ENCODE measurements at places on chromosomes 13 and 19.
A peak's percentile ranks its signal among the peaks of the same experiment; 100 is the strongest.

- H3K36me3 ChIP-seq = no peaks in the 10 kb centered on the region
- no peak for DNase-seq
- H3K27me3 ChIP-seq = no peaks in the 10 kb centered on the region
- peak overlapping the region; percentile 85 for H3K27ac ChIP-seq
- peaks cover 60% of the 10 kb centered on the region for H3K4me1 ChIP-seq
- H3K4me3 ChIP-seq = 0 out of 2 replicates have a peak overlapping the region, but pooled peaks have one; percentile 2
These were observed 12.3 kb downstream of the ATP7B start for GRCh38 chr13:51998723-51999509.

DNA sequence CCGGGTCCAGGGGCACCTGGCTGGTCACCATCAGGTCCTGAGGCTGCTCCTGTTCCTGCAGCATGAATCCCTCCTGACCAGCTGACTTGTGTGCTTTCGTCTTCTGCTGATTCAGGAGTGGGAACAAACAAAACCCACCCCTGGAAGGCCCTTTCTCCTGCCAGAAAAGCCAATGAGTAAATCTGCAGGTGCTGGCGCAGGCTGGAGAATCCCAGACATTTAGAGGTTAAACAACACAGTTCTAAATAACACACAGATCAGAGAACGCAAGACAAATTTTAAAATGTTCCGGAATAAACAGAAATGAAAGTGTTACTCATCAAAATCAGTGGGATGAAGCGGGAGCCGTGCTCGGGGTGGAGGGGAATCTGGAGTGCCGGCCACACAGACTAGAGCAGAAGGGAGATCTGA, 60.6 kb upstream of the C13orf46 start:
- no peaks in the 10 kb centered on the region for H3K36me3 ChIP-seq
- no peak overlapping the region for H3K4me3 ChIP-seq
- 0 out of 2 replicates have a peak overlapping the region, but pooled peaks have one; percentile 23 for H3K27ac ChIP-seq
- DNase-seq = no peak

- no peaks in the 10 kb centered on the region for H3K36me3 ChIP-seq
- H3K4me3 ChIP-seq = no peak overlapping the region
- no peak for DNase-seq
- H3K27ac ChIP-seq = no peak overlapping the region
- H3K4me1 ChIP-seq = no peaks in the 10 kb centered on the region
These were observed 851.2 kb downstream of the PCDH9 start for GRCh38 chr13:66378894-66379293.

DNA sequence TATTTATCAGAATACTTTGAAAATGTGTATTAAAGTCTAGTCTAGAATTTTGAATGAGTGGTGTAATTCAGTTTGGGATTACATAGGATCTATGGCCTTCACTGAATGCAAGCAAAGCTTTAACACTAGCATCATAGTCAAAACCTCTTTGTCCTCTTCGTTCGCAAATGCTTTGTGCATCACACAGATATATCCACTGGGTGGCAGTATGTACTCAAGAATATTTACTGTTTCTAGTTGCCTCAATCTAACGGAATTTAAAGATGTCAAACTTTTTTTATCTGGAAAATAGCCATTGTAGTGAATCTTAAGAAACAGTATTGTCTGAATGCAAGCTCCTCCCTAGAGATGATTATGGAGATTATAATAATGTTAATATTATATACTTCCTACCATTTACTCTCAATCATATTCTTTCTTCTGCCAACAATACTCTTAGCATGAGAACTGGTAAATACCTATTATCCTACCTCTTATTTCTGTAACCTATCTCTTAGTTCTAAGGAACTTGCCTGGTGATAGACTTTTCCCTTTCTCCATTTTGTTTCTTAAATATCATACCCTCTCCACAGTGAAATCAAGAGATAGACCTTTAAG, 25.8 kb downstream of the LACC1 start:
- H3K27me3 ChIP-seq = no peaks in the 10 kb centered on the region
- no peak overlapping the region for H3K27ac ChIP-seq
- no peaks in the 10 kb centered on the region for H3K4me1 ChIP-seq
- H3K4me3 ChIP-seq = no peak overlapping the region
- peak; percentile 25 for DNase-seq

DNA sequence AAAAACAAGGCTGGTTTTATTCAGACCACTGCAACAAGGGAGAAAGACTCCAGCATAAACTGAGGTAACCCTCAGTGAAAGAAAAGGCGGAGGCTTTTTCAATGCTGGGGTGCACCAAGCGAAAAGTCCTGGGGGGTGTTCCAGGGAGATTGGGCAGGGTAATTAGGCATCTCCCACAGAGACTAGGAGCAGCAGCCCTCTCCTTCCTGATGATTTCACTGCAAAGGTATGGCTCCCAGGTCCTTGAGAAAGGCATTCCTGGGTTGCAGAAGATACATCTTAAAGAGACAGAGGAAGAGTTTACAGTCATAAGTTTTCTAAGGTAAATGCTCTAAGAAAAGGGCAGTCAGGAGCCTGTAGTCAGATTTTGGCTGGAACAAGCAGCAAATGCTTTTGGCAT, 412.0 kb downstream of the FOXO1 start:
- no peaks in the 10 kb centered on the region for H3K27me3 ChIP-seq
- H3K4me3 ChIP-seq = no peak overlapping the region
- H3K4me1 ChIP-seq = no peaks in the 10 kb centered on the region
- no peak overlapping the region for H3K27ac ChIP-seq
- DNase-seq = no peak

- DNase-seq = no peak
- no peak overlapping the region for H3K27ac ChIP-seq
- no peaks in the 10 kb centered on the region for H3K4me1 ChIP-seq
- no peaks in the 10 kb centered on the region for H3K36me3 ChIP-seq
- H3K27me3 ChIP-seq = no peaks in the 10 kb centered on the region
- H3K4me3 ChIP-seq = no peak overlapping the region
These were observed 46.6 kb upstream of the SLC15A1 start for GRCh38 chr13:98798849-98799645.

DNA sequence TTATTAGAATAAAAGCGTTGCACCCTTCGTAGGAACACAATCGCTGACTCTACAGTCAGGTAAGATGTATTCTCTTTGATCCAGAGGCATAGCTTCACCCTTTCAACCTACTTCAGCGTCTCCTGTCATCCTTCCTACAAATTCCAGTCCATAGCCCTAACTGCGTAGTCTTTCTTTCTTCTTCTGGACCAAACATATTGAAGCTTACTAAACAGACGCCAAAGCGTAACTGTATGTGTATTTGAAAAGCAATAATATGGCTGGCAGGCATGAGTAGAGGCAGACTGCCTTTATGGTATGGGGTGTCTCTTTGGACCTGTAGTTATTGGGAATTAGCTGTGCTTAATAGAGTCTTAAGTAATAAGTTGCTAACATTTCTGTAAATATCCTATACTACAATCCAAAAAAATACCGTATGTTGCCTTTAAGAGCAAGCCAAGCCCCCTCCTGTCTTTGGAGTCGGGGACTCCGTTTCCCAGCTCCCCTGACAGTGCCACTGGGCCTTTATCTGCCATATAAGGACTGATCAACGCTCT, 392 bp upstream of the ZNF548 start:
- H3K27me3 ChIP-seq = no peaks in the 10 kb centered on the region
- H3K27ac ChIP-seq = peak overlapping the region; percentile 90
- no peaks in the 10 kb centered on the region for H3K36me3 ChIP-seq
- no peaks in the 10 kb centered on the region for H3K4me1 ChIP-seq
- peak overlapping the region; percentile 89 for H3K4me3 ChIP-seq

GRCh38 chr19:56972291-56972841, 131.8 kb upstream of the PEG3 start:
- DNase-seq = no peak
- no peaks in the 10 kb centered on the region for H3K4me1 ChIP-seq
- no peak overlapping the region for H3K27ac ChIP-seq
- H3K27me3 ChIP-seq = no peaks in the 10 kb centered on the region
- no peaks in the 10 kb centered on the region for H3K36me3 ChIP-seq

GRCh38 chr19:15280915-15281683, 48.9 kb upstream of the EPHX3 start:
- no peaks in the 10 kb centered on the region for H3K27me3 ChIP-seq
- H3K27ac ChIP-seq = peak overlapping the region; percentile 82
- peaks cover 71% of the 10 kb centered on the region for H3K4me1 ChIP-seq
- H3K4me3 ChIP-seq = peak overlapping the region; percentile 0
- H3K36me3 ChIP-seq = no peaks in the 10 kb centered on the region

GRCh38 chr19:29576761-29577648, 29.1 kb upstream of the POP4 start:
- H3K27me3 ChIP-seq = peaks cover 52% of the 10 kb centered on the region
- H3K4me3 ChIP-seq = no peak overlapping the region
- no peaks in the 10 kb centered on the region for H3K36me3 ChIP-seq

DNA sequence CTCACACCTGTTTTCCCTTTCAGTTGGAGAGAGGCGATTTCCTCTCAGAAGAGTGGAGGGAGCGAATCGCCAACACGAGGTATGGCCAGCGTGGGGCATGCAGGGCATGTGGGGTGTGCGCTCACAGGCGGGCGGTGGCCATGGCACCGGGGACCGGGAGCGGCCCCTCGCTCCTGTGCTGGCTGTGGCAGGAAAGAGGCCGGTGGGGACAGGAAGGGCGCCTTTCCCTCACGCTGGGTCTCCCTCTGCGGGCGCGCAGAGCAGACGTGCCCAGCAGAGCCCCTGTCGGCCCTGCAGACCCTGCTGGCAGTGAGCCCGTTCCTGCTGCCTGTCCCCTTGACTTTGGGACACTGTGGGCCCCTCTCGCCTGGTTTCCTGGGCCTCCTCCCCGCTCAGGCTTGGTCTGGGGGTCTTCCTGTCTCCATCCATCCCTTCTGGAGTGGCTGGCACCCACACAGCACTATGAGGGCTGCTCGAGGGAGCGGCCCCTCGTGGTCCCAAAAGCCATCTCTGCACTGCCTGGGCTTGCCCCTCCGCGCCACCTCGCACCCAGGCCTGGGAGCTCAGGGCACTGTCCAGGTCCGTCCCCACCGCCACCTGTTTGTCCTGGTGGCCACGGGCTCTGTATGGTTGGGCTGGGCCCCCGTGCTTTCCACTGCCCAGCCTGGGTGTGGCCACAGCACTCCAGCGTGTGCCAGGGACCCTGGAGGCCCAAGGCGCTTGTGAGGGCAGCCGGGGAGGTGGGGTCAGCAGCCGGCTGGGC, 36.1 kb downstream of the PLEKHJ1 start:
- H3K27me3 ChIP-seq = no peaks in the 10 kb centered on the region
- no peak overlapping the region for H3K4me3 ChIP-seq
- DNase-seq = no peak
- no peaks in the 10 kb centered on the region for H3K4me1 ChIP-seq

DNA sequence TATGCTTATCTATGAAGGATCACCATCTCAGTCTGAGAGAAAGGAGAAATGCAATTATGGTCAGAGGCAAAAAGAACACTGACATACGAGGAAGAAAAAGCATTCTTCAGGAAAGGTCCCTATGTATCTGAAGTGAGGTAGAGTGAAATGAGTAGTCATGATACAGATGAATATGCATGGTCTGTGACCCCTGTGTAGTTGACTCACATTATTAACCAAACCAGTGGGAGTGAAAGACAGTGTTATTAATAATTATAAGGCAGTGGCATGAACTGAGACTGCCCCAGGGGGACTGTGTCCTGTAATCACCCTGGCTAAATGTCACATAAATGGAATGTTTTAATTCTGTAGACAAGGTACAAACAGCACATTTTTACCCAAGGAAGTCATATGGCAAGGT, 1320.2 kb upstream of the PCDH9 start:
- DNase-seq = no peak
- no peak overlapping the region for H3K27ac ChIP-seq
- H3K27me3 ChIP-seq = no peaks in the 10 kb centered on the region
- no peaks in the 10 kb centered on the region for H3K36me3 ChIP-seq
- H3K4me3 ChIP-seq = no peak overlapping the region

DNA sequence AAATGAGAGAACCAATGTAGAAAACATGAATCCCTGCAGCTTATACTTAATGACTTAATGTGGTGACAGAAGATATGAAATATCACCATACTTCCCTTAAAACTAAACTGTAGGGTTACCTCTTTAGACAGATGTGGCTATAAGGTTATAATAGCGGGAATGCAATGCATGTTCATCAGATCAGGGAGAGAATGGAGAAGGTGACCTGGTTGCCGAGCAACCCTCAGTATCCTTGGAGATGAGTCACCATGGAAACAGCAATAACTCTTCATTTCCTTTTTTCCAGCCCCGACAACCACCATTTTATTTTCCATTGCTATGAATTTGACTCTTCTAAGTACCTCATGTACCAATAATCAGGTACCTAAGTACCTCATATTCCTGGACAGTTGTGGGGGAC, 28.0 kb upstream of the ZNF835 start:
- H3K27ac ChIP-seq = no peak overlapping the region
- no peak for DNase-seq
- no peaks in the 10 kb centered on the region for H3K36me3 ChIP-seq
- no peak overlapping the region for H3K4me3 ChIP-seq

DNA sequence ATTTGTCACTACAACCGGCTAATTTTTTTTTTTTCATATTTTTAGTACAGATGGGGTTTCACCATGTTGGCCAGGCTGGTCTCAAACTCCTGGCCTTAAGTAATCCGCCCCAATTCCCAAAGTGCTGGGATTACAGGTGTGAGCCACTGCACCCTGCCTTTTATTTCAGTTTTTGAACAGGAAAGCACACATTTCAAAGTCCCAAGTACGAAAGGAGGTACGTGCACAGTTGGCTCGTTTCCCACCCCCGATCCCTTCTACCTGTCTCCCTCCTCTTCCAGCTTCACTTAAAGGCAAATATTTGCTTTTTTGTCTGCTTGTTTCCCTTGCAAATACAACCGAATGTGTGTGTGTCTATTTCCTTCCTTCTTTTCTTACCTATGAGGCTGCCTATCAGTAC, 30.5 kb downstream of the ZIC5 start:
- H3K36me3 ChIP-seq = no peaks in the 10 kb centered on the region
- DNase-seq = no peak
- no peaks in the 10 kb centered on the region for H3K27me3 ChIP-seq
- H3K27ac ChIP-seq = no peak overlapping the region
- H3K4me3 ChIP-seq = no peak overlapping the region

- no peaks in the 10 kb centered on the region for H3K4me1 ChIP-seq
- peak; percentile 30 for DNase-seq
- H3K27me3 ChIP-seq = no peaks in the 10 kb centered on the region
These were observed 17.8 kb upstream of the ENOX1 start for GRCh38 chr13:43804461-43805070.

DNA sequence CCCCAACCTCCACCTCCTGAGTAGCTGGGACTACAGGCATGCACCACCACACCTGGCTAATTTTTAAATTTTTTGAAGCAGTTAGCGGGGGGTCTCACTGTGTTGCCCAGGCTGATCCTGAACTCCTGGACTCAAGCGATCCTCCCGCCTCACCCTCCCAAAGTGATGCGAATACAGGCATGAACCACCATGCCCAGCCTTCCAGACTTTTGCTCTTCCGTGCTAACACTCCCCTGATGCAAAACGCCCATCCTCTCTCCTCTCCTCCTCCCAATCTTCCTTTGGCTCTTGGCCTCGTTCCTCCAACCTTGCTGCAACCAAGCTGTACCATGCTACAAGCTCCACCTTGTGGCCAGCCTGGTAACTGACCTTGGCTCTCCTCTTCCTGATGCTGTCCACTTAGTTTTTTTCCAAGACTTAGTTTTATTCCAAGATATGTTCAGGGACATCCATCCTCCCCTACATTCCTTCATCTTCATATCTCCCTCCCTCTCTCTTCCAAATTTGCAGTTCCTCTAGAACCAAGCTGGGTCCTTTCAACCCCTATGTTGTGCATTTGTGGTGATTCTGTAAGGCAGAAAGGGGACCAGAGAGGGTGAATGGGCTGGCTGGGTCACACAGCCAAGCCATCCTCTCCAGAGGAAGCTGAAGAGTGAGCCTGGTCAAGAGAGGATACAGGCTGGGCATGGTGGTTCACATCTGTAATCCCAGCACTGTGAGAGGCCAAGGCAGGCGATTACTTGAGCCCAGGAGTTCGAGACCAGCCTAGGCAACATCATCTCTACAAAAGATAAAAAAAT, 32.8 kb downstream of the TINCR start:
- H3K4me3 ChIP-seq = no peak overlapping the region
- no peaks in the 10 kb centered on the region for H3K27me3 ChIP-seq
- peaks cover 2% of the 10 kb centered on the region for H3K4me1 ChIP-seq
- DNase-seq = no peak

Measured in Panc1 (cell line).